Aorta (tissue), 5 donors: ENCODE measurements at places on chromosomes 2 and 18.
A peak's percentile ranks its signal among the peaks of the same experiment; 100 is the strongest.

DNA sequence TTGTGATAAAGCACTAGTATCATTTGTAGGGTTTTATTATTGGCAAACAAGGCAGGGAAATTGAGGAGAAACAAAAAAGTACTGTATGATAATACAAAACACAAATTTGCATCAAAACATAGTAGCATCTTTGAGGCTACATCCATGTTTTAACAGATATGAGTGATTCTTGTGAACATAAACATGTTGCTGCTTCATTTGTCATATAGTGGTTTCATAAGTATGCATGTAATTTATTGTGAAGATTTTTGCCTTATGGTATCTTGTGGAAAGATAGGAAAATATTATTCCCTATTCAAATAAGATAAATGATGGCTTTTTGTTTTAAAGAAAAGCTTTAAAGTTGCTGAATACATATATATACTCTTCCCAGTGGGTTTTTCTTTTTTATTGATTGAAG lies 60.3 kb downstream of the VRK2 start:
- no peak for DNase-seq

DNA sequence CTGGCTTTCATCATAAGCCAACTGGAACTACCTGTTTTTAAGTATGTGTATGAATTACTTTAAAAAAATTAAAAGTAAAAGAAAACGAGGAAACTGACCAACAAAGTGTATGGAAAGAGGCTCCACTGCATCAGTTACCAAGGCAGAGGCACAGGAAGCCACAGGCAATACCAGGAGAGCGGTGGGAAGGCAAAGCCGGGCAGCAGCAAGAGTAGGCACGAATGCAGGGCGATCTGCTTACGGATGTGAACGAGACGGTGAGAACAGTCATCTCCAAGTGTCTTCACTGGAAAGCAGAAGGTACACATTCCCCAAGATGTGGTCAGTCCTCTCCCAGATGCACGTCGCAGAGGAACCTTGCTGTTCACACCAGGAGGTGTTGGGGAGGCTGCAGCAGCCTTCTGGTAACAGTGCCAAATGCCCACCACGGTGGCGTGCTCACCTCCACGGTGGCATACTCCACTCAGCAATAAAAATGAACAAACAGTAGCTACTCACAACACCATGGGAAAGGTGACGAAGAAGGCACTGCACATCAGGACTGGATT lies 43.1 kb downstream of the HS6ST1 start:
- DNase-seq: no peak

DNA sequence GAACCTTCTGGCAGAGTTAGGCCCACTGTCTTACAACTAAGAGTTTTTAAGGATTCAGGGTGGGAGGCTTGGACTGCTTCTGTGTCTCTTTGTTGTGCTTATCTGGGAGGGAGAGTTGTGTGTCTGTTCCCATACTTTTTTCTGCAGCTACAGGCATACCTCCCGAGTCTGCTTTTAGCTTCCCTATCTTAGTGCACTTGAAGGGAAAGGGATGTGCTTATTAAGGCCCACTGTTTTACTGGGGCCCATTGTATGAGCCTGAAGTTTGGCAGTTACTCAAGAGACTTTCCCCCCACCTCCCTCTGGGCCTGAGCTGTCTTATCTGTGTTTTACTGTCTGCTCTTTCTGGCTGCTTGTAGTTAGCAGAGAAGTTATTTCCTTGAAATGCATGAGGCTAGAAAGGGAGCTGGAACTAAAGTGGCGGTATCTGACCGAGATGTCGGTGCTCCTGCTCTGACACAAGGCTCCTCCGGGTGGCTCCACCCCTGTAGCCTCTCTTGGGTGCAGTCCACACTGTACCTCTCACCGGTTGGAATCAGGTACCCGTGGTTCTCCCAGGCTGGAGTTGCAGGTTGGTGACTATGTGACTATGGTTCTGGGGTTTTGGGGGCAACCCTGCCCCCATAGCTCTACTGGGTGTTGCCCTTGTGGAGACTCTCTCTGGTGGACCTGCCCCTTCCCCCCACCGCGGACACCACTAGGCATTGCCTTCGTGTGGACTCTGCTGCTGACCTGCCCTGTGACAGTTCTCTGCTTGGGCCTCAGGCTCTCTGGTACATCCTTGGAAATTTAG lies 12.9 kb downstream of the UBR3 start:
- DNase-seq: no peak

GRCh38 chr2:85802354-85803103 lies 48.7 kb downstream of the ATOH8 start:
- DNase-seq: no peak

GRCh38 chr2:206328974-206329373 lies 54.5 kb downstream of the ZDBF2 start:
- DNase-seq: no peak

DNA sequence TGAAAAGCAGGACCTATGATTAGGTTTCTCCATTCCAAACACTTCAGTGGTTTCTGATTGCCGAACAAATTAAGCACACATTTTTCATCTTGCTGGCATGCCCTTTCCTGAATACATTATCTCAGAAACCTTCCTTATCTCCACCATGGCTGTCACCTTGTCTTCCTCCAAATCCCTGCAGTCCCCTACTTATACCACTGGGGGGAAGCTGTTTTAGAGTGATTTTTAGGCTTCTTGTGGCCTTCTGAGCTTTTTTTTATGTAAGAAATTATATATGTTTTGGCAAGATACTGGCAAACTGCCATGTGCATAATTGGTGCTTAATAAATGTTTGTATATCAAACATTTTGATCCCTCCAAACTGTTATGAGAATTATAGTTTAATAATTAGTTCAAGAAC lies 229.2 kb downstream of the MYT1L start:
- DNase-seq: no peak

DNA sequence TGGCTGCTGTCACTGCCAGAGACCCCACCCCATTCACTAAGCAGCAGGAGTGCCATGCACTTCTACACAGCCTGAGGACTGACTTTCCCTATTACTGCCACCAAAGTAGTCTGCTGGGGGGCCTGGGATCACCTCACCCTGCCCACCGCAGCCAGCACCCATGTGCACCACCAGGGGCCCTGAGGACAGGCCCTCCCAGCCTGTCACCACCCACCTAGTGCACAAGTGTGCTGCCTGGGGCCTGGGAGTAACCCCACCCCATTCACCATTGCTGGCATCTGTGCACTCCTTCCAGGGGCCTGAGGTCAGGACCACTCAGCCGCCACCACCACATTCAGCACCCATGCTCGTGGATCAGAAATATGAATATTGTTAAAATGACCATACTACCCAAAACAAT lies 247.8 kb upstream of the NCKAP5 start:
- no peak for DNase-seq

DNA sequence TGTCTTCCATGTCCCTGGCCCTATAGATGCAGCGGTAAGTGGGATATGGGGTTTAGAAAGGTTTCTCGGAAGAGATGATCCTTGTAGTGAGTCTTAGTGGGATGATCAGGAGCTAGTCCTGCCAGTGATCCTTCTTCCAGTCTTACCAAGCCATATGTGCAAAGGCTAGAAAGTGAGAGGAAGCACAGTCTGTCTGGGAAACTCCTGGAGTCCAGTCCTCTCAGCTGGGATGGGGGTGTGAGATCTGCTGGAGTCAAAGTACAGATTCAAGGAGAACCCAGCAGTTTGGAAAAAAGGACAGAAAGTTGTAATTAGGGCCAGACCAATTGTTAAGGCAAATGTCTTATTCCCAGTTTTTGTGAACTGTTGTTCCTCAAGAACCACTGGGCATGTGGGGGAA lies 83.3 kb downstream of the LIMS1 start:
- no peak for DNase-seq

GRCh38 chr2:231463698-231464575 lies at the start of gene NCL:
NCL (minus strand) TSS chr2:231464484; CDS start chr2:231464353, 131 bp downstream.
- DNase-seq: peak; percentile 92

DNA sequence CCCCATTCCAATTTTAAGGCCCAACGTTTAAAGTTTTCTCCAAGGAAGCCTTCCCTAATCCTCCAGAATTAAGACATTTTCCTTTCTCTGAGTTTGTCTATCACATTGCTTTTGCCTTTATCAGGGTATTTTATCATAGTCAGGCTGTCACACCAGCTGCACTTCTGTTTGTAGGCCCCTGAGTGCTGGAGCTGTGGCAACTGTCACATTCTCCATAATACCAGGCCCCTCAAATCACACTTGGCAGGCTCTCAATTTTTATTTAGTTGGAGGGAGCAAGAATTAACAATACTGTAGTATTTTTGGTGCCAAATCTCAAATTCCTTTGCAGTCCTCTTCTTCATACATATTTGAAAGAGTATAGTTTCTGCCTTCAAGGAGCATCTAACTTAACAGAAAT lies 122.2 kb downstream of the FSHR start:
- no peak for DNase-seq

DNA sequence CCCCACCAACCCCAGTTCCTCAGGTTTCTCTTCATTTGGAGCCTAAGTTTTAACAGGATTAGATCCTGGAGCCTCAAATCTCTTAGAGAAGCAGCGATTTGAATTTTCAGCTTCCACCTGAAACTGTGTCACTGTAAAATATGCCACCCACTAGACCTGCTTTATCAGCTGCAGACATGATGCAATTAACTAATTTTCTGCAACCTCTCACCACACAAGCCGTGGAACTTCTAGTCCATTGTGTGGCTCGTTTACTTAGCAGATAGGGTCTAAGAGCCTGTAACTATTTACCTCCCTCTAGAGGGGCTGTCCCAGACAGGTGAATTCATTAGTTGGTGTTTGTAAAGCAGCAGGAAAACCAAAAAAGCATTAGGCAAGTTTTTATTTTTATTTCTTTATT lies 31.6 kb upstream of the FZD5 start:
- no peak for DNase-seq

DNA sequence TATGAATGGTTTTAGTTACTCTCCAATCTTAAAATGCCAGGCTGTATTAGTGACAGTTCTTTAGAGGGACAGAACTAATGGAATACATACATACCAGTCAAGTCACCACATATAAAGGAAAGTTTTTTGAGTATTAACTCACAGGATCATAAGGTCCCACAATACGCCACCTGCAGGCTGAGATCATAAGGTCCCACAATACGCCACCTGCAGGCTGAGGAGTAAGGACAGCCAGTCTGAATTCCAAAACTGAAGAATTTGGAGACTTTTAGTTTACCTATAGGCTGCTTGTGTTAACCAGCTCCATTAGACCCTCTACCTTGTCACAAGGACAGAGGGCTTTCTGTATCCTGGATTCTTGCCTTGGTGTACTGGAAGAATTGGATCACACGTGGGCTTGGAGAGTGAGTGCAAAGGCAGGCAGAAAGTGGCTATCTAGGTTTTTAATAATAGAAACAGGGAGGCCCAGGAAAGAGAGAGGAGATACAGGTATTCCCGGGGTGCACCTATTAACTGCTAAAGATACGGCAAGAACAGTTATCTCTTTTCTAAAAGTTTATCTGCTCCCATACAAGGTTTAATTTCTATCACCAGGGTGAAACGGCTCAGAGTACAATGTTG lies 234.9 kb upstream of the CYRIA start:
- DNase-seq: no peak

DNA sequence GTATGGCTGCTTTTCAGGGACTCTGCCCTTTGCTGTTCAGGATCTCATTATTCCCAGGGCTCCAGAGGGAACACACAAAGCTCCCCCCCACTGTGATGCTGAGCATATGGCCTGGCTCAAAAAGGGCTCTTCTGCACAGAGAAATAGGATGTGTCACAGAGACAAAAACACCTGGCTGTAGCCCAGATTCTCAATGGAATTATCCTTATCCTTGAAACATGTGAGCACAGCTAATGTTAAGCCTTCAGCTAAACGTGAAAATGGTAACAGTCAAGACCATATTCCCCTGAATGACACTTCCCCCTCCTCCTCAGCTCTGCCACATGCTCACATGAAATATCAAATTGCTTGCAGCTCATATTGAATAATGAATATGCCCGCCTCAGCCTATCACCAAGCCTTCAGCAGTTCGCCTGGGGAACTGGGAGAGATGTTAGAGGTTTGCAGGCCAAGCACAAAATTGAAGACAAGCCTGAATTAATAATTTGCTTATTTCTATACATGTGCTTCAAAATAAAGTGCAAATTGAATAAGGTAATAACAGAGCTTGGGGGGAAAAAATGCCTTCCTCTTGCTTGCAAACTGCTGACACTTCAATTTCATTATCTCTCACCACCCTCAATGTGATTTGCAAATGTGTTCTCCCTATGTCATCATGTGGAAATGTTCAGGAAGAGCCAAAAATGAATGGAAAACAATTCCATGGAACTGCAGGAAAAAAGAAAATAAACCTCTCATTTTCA lies 181.0 kb upstream of the HNRNPA3 start:
- DNase-seq: no peak

GRCh38 chr2:42712934-42713333 lies 51.0 kb downstream of the OXER1 start:
- no peak for DNase-seq

DNA sequence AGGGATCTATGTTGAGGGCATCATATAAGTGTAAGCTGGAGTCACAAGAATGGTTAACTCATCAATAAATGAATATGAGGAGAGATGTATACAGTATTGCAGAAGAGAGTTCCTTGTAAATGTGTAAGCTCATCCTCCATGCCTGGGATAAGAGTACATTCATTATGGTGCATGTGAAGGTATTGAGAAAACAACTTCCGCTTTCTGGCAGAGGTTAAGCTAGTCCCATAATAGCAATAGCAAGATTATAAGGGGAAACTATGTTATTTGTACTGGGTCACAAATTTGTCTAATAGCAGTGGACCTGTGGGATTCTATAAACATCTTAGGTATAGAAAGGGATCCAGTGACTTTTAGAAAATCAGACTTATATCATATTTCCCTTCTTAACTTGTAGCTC lies 44.1 kb downstream of the SCN2A start:
- no peak for DNase-seq

GRCh38 chr2:47528874-47529273 lies 125.9 kb downstream of the MSH2 start:
- DNase-seq: no peak

DNA sequence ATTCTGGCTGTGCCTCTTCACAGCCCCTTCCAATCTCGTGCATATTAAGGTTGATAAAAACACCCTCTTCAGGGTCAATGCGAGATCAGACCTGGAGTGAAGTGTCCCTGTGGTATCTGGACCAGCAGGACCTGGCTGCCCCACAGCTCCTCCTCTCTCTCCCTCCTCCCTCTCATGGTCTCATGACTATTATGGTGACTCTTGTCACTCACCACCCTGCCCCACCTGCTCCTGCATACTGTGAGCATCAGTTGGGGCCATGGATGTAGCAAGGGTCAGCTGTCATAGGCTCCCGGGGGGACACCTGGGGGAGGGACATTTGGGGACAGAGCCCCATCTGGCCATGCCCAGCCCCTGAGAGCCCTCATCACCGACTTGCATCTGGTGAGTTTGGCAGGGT lies 50.2 kb downstream of the ODC1 start:
- no peak for DNase-seq

- no peak for DNase-seq
Observed at GRCh38 chr2:23789012-23789411, 137.9 kb downstream of the ATAD2B start.

- peak; percentile 17 for DNase-seq
Observed at GRCh38 chr2:10333966-10334365, 31.3 kb downstream of the HPCAL1 start.

- DNase-seq: no peak
Observed at GRCh38 chr2:84894131-84894586, 11.3 kb upstream of the TMSB10 start.
